Activated CD4-positive, alpha-beta T cell treated with anti-CD3 and anti-CD28 coated beads, Interleukin-2, amount 10 ng/mL, durations not matched to agents 7 days and 5 days (primary cell): ENCODE measurements at places on chromosomes 4 and X. TPM values are rescaled to one million over a fixed set of nuclear protein-coding genes. Genes with fewer than 3 reads are reported as not detected.
A peak's percentile ranks its signal among the peaks of the same experiment; 100 is the strongest.

Gene ARX
- not detected for total RNA-seq

Gene APLN
- 0.17 TPM for total RNA-seq

Gene SSX4
- total RNA-seq: not detected

Gene USP26
- not detected for total RNA-seq

Gene CLDN34
- total RNA-seq: not detected

Gene GPC3
- total RNA-seq: 1.0 TPM

Gene ETNPPL
- not detected for total RNA-seq

GRCh38 chr4:151799417-151800012, 38.7 kb upstream of the GATB start:
- H3K4me3 ChIP-seq: no peak overlapping the region
- no peak overlapping the region for H3K27ac ChIP-seq
- H3K27me3 ChIP-seq: peaks cover 4% of the 10 kb centered on the region
- no peaks in the 10 kb centered on the region for H3K36me3 ChIP-seq

DNA sequence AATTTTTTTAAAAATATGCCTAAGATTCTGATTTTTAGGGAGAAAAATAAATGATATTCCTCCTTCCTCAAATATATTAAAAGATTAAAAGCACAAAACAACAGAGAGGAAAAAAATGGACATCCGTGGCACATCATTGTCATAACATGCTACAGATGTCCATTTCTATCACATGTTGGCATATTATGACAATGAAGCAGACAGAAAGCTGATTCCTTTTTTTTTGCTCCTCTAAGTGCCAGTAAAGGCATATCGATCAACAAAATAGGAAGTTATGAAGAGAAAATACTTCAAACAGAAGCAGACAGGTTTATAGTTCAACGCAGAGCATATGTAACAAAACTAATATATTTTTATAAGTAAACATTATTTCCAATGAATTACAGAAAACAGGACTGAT, 11.2 kb downstream of the KLHL8 start:
- H3K27ac ChIP-seq: peak overlapping the region; percentile 50
- no peaks in the 10 kb centered on the region for H3K27me3 ChIP-seq
- DNase-seq: no peak
- peak overlapping the region; percentile 15 for H3K4me3 ChIP-seq

DNA sequence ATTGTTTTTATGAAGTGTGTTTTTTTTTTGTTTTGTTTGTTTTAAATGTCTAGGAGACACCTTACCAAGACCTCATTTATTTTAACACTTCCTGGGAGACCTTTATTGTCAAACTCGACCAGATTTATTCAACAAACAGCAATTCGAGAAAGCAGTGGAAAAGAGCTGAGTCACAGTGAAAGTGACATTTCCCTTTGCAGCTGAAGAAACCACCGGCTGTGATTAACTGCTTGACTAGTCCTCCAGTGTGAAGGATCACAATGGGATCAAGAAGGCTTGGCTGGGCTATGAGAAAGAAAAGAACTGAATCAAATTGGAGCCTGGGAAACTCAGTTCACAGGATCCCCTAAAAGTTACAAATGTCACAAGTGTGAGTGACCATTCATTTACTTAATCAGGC, 11.9 kb upstream of the ADH7 start:
- H3K27ac ChIP-seq: no peak overlapping the region
- no peaks in the 10 kb centered on the region for H3K36me3 ChIP-seq
- H3K27me3 ChIP-seq: peaks cover 21% of the 10 kb centered on the region
- no peak overlapping the region for H3K4me3 ChIP-seq
- no peak for DNase-seq
- H3K4me1 ChIP-seq: peaks cover 12% of the 10 kb centered on the region

DNA sequence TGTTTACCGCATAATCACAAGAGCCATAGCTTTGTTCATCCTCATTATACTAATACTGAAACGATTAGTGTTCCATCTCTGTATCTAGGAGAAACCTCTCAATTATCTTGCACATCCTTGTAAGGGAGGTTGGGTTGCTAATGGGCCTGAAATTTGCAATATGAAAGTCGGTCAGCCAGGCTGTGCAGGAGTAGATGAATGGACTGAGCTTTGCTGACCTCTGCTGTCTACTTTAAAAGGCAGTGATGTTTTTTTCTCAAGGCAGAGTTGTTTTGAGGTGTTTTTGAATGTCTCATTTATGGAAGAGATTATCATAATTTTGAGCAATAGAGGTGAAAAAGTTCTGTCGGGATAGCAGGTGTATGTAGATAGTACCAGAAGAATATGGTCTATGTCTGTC, 47.9 kb upstream of the LINC00632 start:
- no peak for DNase-seq
- no peaks in the 10 kb centered on the region for H3K27me3 ChIP-seq
- H3K27ac ChIP-seq: no peak overlapping the region
- H3K36me3 ChIP-seq: no peaks in the 10 kb centered on the region
- H3K4me1 ChIP-seq: no peaks in the 10 kb centered on the region

GRCh38 chr4:146063143-146063542, 112.4 kb upstream of the LSM6 start:
- no peak overlapping the region for H3K4me3 ChIP-seq
- peaks cover 9% of the 10 kb centered on the region for H3K27me3 ChIP-seq
- DNase-seq: no peak
- no peaks in the 10 kb centered on the region for H3K4me1 ChIP-seq

DNA sequence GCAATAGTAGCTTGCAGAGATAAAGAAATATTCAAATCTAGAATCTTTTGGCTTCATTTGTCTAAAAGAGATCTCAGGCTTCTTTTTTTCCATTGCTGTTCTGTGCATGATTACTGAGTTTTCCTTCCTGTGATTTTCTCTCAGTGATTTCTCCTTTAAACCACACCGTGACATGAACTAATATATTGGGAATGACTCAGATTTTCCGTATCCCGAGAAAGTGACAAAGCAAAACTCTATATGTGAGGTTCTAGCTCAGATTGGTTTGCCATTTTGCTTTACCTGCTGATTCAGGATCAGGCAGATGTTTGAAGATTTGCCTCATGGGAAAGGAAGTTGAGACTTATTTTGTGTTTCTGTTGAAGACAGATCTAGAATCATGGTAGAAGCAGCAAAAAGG, 59.4 kb downstream of the MTHFD2L start:
- no peak overlapping the region for H3K27ac ChIP-seq
- peaks cover 5% of the 10 kb centered on the region for H3K4me1 ChIP-seq
- H3K4me3 ChIP-seq: no peak overlapping the region
- H3K36me3 ChIP-seq: peaks cover 5% of the 10 kb centered on the region

GRCh38 chr4:154720618-154721267, 23.1 kb upstream of the LRAT start:
- no peak overlapping the region for H3K27ac ChIP-seq
- no peaks in the 10 kb centered on the region for H3K36me3 ChIP-seq
- H3K4me3 ChIP-seq: no peak overlapping the region
- no peak for DNase-seq
- peaks cover 14% of the 10 kb centered on the region for H3K4me1 ChIP-seq

GRCh38 chr4:153273751-153274150, 69.5 kb downstream of the TRIM2 start:
- H3K4me3 ChIP-seq: no peak overlapping the region
- H3K27ac ChIP-seq: no peak overlapping the region
- no peaks in the 10 kb centered on the region for H3K27me3 ChIP-seq
- no peaks in the 10 kb centered on the region for H3K36me3 ChIP-seq
- peaks cover 7% of the 10 kb centered on the region for H3K4me1 ChIP-seq

- no peaks in the 10 kb centered on the region for H3K36me3 ChIP-seq
- H3K4me3 ChIP-seq: no peak overlapping the region
- no peak overlapping the region for H3K27ac ChIP-seq
- DNase-seq: no peak
- H3K27me3 ChIP-seq: no peaks in the 10 kb centered on the region
- no peaks in the 10 kb centered on the region for H3K4me1 ChIP-seq
Observed at GRCh38 chrX:7378406-7378805, 230.5 kb upstream of the PUDP start.

- H3K4me1 ChIP-seq: no peaks in the 10 kb centered on the region
- no peak for DNase-seq
- no peaks in the 10 kb centered on the region for H3K36me3 ChIP-seq
- H3K27me3 ChIP-seq: no peaks in the 10 kb centered on the region
- H3K27ac ChIP-seq: no peak overlapping the region
- H3K4me3 ChIP-seq: no peak overlapping the region
Observed at GRCh38 chr4:94076498-94076897, 131.2 kb upstream of the SMARCAD1 start.

- H3K27me3 ChIP-seq: peaks cover 68% of the 10 kb centered on the region
- no peak for DNase-seq
- peaks cover 10% of the 10 kb centered on the region for H3K36me3 ChIP-seq
- peak overlapping the region; percentile 69 for H3K4me3 ChIP-seq
- peaks cover 37% of the 10 kb centered on the region for H3K4me1 ChIP-seq
Observed at GRCh38 chr4:13545394-13545808, 1.1 kb upstream of the NKX3-2 start.

GRCh38 chr4:94927696-94928095, 169.9 kb downstream of the BMPR1B start:
- H3K27ac ChIP-seq: no peak overlapping the region
- H3K4me1 ChIP-seq: no peaks in the 10 kb centered on the region
- no peak overlapping the region for H3K4me3 ChIP-seq
- H3K27me3 ChIP-seq: peaks cover 2% of the 10 kb centered on the region
- no peak for DNase-seq

DNA sequence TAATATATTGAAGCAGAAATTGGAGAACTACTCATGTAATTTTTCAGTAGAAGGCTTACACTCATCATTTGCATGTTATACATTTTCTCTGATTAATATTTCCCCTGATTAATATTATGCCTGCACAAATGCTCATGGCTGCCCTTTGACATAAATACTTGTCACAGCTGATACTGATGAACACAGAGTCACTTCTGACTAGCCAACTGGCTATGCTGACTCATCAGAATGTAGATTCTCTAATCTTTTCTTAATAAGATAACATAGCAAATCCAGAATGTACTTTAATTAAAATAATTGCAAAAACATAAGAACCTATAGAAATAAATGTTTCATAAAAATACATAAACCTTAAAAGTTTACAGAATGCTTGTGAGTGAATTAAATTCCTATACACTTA, 52.4 kb upstream of the C4orf54 start:
- no peak overlapping the region for H3K4me3 ChIP-seq
- peaks cover 8% of the 10 kb centered on the region for H3K27me3 ChIP-seq

DNA sequence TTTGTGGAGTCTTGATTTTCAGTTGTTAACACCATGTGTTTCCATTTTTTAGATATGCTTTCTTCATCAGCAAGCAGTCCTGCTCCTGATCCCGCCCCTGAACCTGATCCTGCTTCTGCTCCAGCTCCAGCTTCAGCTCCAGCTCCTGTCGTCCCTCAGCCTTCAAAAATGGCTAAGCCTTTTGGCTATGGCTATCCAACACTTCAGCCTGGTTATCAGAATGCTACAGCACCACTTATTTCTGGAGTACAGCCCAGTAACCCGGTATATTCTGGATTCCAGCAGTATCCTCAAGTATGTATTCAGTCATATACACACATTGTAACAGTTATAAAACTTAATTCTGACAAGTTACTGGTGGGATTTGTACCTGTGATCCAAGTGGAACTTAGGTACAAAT, 60.9 kb downstream of the SEC24B start:
- H3K36me3 ChIP-seq: peaks cover 51% of the 10 kb centered on the region
- H3K27ac ChIP-seq: no peak overlapping the region
- peaks cover 2% of the 10 kb centered on the region for H3K4me1 ChIP-seq
- no peaks in the 10 kb centered on the region for H3K27me3 ChIP-seq
- DNase-seq: no peak
- H3K4me3 ChIP-seq: no peak overlapping the region

DNA sequence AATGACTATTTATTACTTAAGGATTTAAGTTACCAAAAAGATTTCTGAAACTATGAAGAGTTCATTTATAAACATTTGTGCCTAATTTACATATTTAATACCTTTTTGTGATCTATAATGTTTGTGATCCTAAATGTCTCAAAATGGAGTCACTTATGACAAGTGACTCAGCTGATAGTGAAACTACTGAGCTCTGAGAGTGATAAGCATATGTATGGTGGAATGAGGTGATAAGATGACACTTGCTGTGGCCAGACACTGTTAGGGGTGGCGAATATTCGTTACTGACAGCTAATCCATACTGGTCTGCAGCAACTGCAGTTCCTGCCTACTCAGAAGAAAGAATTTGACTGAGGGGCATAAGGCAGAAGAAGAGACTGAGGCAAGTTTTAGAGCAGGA, 5.5 kb upstream of the NXF3 start:
- no peak overlapping the region for H3K4me3 ChIP-seq
- no peak for DNase-seq
- H3K4me1 ChIP-seq: no peaks in the 10 kb centered on the region
- H3K36me3 ChIP-seq: no peaks in the 10 kb centered on the region

DNA sequence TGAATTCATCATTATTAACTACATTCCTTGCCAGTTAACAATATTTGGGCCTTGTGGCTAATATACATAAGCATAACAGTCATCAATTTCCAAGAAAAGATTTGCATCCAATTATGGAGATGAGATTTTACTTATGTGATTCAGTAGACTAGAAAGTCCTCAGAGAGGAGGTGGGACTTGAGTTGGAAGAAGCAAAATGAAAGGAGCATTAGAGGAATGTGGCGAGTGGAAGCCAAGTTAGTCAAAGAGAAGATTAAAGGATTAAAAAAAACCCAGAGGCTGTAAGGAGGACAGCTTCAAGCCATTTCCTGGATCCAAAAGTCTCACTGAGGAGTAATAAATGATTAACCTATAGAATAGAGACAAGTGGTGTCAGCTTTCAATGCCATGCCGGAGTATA, 1099.4 kb upstream of the IGFBP7 start:
- H3K4me3 ChIP-seq: no peak overlapping the region
- no peaks in the 10 kb centered on the region for H3K27me3 ChIP-seq
- no peaks in the 10 kb centered on the region for H3K4me1 ChIP-seq
- H3K36me3 ChIP-seq: no peaks in the 10 kb centered on the region
- no peak for DNase-seq

DNA sequence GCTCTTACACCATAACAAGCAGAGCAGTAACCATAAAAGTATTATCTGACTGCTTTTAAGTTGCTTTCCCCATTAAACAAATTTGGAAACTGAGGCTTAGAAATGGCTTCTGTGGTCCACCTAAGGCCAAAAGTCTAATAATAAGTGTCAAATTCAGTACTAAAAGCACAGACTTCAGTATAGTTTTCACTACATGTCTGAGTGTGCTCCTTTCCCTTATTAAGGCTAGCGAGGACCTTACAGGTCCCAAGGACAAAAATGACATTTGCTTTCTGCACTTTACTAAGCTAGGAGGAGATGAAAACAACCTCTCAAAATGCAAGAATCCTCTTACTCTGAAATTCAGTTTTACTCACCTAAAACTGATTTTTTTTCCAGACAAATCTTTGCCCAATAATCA, 127.2 kb downstream of the ENOX2 start:
- DNase-seq: no peak
- H3K27me3 ChIP-seq: no peaks in the 10 kb centered on the region
- H3K4me1 ChIP-seq: peaks cover 13% of the 10 kb centered on the region
- H3K4me3 ChIP-seq: no peak overlapping the region
- H3K27ac ChIP-seq: no peak overlapping the region
- peaks cover 2% of the 10 kb centered on the region for H3K36me3 ChIP-seq

GRCh38 chr4:173852775-173853174, 322.7 kb upstream of the HAND2 start:
- H3K36me3 ChIP-seq: no peaks in the 10 kb centered on the region
- H3K4me1 ChIP-seq: no peaks in the 10 kb centered on the region
- no peak overlapping the region for H3K27ac ChIP-seq
- H3K27me3 ChIP-seq: no peaks in the 10 kb centered on the region
- no peak for DNase-seq
- H3K4me3 ChIP-seq: no peak overlapping the region
